ENCODE measurements at places on chromosomes 1 and 21.

DNA sequence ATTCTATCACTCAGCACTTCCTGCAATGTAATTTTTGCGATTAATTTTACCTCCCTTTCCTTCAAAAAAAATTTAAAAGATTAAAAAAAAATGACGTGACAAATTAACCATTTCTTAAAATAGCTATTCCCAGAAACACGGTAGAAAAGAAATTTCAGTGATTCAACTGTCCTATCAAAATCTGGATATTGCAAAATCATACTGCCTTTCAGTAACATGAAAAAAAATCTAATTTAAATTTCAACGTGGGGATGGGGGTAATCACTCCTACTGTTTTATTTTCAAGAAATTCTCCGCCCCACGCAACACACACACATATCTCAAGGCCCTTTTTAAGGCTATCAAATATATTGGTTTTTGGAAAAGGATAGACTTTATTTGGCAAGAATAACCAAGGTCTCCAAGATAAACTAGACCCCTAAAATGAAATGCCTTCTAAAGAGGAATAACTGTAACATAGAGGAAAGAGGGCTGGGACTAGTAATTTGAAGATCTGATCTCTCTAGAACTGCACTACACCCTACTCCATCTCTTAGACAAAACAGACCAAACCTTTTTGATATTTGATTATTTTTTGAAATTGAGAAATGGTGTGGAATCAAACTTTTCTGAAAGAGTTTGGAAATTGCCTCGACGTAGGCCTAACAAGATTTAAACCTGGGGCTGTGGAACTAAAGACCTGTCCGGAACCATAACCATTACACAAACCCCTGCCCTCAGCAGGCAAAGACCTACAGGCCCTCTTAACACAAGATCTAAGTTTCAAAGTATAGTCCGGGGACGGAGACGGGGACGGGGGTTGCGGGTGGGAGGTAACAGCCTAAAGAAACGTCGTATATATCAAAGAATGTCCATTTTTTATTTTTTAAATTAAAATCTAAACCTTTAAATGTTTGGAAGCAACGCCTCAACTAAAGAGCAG, 941 bp downstream of the ARNT start:
- peak; percentile 9 for DNase-seq

DNA sequence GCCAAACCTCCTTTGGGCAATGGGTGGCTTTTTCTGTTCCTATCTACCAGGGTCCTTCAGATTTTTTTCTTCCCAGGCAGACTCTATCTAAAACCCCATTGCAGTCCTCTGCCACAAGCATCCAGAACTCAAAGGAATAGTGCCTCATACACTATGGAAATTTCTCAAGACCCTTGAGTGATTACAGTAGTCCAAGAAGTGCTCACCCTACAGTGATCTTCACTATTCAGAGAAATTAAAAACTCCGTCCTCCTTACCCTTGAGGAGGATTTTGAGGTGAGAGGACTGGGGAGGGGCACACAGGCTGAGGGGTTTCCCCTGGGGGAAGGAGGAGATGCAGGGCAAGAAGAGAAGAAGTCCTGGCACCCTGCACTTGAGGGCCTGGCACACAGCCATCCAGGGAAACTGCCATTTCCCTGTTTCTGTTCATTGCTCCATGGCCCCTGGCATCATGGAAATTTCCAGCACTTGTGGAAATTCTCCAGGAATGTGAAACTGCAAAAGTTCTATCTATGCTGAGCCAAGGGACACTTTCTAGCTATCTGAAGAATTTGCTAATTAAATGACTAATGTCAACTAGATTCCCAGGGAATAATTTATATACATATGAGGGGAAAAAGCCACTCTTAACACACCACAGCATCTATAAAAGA, 102.5 kb upstream of the ATP1B1 start:
- no peak for DNase-seq

- no peak for DNase-seq
Observed at GRCh38 chr1:17012775-17013490, 1.2 kb upstream of the ATP13A2 start.

- no peak for DNase-seq
Observed at GRCh38 chr1:231969076-231969475, 342.5 kb downstream of the DISC1 start.

GRCh38 chr21:15256996-15257395, 192.2 kb upstream of the NRIP1 start:
- no peak for DNase-seq

GRCh38 chr1:210025870-210026269, 87.9 kb downstream of the SYT14 start:
- no peak for DNase-seq

DNA sequence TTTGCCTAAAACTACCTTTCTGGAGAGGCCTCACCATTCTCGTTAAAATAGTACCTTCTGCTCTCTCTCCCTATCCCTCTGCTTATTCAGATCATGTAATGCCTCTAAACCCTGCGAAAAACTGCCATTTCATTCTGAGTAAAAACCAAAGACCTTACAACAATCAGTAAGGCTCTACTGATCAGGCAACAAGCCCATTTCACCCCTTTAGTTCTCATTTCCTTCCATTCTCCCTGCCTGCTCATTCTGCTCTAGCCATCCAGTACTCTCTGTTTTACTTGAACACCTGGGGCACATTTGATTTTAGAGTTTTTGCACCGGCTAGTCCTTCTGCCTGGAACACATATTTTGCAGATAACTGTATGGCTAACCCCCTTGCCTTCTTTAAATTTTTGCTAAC, 187.8 kb downstream of the COQ8A start:
- DNase-seq = no peak

GRCh38 chr1:90996742-90997413, 25.0 kb downstream of the ZNF644 start:
- no peak for DNase-seq

GRCh38 chr1:198497326-198498102, 43.0 kb downstream of the ATP6V1G3 start:
- no peak for DNase-seq

DNA sequence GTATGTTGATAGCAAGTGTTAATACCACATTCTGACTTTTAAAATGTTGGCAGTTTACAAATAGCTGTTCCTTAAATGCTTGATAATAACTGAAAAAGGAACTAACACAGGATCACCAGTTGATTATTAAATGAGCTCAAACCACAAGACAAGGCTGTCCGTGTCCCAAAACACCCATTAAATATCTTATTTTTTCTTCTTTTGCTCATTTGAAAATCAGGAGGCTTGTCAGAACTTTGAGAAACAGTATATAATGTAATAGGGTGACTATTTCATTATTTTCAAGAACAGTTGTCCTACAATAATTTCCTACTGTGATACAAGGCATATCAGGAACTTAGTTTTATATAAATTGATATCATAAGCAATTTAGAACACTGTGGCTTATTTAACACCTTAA, 2.7 kb downstream of the CDKN2C start:
- no peak for DNase-seq

DNA sequence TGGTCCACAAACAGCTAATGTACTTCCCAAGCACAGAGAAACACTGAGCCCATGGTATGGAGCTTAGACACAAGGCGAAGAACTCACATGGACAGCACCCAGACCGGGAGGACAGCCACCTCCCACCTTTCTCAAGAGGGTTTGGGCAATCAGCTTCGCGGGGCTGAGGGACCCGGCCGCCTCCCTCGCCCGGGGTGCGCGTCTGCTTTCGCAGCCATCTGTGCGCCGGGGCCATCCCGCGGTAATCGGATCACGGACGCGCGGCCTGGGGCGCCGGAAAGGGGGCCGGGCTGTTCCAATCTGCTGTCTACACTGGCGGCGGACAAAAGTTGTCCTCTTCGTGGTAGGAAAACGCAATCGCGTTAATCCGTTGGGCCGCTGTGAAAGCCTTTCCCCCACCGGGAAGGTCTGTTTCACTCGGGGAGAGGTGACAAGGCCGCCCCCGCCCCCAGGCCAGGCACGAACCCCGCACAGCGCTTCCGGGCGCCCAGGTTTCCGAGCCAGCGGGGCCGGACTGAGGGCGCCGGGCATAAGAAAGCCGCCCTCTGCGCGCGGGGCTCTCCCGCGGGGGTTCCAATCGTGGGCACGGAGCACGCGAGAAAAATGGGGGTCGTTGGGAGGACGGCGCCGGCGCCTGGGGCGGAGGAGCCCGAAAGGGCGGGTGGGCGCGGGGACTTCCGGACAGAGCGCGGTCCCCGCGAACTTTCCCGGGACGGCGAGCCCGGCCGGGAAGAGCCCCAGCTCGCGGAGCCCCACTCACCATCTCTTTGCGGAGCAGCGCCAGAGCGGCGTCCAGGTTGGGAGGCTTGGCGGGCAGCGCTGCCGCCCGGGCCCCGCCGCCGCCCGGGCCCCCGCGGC, 664 bp downstream of the FAM89A start:
- DNase-seq = peak; percentile 27

GRCh38 chr1:164417016-164417704, 141.8 kb upstream of the PBX1 start:
- DNase-seq = no peak

GRCh38 chr1:19445417-19446342, 39.7 kb downstream of the CAPZB start:
- DNase-seq = no peak

DNA sequence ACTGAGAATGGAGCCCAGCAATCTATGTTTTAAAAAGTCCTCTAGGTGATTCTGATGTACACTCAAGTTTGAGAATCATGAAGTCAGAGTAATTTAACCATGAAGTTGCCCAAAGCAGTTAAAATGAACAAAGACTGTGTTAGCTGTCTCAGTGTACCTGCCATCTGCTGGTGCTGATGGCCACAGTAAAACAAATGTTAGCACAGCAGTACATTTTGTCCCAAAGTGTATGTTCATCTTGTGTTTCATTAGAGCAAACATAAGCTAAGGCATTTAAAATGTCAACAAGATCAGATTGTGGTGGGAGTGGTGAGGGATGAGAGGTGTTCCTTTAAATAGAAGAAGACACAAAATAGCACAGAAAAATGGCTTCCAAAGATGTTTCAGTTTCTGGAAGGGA, 31.1 kb downstream of the FYB2 start:
- no peak for DNase-seq

- no peak for DNase-seq
Observed at GRCh38 chr1:160863774-160864131, 1.1 kb upstream of the CD244 start.

DNA sequence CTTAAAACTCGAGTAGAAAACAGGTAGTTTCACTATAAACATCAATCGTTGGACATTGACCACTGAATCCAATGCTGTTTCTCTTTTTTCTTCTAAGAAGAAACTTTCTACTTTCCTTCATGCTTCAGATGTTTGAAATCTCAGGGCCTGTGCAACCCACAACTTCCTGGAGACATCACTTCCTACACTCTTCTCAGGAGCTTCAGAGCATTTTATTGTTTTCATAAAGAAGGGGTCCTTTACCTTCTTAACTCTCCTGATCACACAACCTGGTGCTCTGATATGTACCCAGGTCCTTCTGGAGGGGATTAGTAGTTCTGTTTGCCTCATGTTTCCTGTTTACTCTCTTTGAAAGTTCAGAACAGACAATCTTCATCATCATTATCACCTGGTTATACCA, 113.0 kb upstream of the VAV3 start:
- DNase-seq = peak; percentile 38

DNA sequence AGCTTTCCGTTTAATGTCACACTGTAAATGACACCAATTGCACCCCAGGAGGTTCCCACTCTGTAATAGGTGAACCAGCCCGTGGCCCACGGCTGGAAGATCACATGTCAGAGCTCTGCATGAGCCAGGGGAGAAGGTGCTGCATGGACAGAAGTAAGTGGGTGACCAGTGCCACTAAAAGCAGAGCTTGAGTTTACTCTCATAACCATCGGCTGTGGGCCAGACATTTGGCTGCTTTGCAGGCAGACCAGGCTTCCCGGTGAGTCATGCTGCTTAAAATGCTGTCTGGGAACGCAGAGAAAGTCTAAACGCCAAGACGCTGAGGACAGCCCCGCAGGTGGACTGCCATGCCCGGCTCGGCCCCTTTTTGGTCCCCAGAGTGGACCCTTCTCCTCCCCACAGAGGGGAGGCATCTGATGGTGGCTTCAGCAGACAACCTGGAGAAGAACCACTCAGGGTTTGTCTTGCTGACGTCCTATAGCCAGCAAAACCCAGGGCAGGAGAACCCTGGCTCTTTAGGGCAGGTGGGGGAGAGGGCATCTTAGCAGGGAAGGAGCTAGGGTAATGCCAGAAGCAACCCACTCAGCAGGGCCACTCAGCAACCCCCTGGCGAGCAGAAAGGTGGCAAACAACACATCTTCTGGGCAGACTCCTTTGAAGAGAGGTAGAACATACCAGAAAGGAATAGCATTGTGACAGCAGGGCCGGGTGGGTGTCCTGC, 7.3 kb downstream of the KIAA2013 start:
- no peak for DNase-seq

GRCh38 chr21:21183092-21183491, 184.9 kb downstream of the NCAM2 start:
- no peak for DNase-seq

DNA sequence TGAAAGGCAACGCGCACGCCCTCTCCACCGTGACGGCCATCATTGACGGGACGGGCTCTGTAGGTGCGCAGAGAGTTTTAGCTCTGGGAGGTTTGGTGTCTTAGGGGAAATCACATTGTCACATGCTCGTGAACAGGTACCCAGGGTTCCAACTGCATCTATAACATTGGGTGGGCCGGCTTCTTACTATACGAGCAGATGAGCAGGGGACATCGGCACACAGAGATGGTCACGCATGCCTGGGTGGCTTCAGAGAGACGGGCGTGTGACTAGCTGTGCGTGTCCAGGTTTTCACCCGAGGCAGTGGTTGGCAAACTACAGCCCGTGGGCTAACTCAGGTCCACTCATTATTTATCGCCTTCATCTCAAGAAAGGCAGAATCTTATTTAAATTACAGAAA, 54.7 kb downstream of the SLC37A1 start:
- no peak for DNase-seq

DNA sequence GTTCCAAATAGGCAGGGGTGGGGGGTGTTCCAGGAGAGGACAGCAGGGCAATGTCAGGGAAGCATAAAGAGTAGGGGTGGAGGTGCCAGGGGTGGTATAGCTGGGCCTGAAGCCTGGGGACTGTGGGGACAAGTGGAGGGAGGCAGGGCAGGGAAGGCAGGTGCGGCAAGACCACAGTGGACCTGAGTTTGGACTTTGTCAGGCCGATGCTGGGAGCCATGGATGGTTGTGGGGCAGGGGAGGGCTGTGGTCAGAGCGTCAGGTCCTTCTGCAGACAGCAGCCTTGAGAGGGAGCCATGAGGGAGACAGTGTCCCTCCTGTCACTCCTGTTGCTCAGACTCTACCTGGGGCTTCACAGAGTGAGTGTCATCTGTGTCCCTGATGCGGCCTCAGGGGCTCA, 320.3 kb downstream of the PTPRU start:
- no peak for DNase-seq

DNA sequence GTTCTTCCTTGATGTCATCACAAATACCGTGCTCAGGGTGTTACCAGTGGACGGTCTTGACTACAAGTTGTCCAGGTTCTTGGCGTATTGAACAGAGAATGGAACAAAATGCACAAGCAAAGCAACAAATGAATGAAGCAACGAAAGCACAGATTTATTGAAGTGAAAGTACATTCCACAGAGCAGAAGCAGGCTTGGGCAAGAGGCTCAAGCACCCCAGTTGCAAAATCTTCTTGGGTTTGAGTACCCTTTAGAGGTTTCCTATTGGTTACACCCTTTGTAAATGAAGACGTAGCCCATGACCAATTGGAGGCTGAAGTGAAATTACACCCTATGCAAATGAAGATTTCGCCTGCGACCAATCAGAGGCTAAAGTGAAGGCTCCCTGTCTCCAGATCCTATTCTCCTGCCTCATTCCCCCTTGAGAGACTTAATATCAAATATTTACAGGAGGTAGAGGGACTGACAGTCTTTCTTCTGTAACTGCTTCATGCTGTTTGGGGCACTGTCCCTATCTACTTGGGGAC, 38.3 kb downstream of the YY1AP1 start:
- DNase-seq = no peak

GRCh38 chr1:169586067-169586394, 250 bp downstream of the F5 start:
- DNase-seq = no peak

Data from CD4-positive, alpha-beta T cell treated with Interleukin-10 for 1 hour (primary cell).